ENCODE measurements at places on chromosomes 2 and 18. TPM values are rescaled to one million over a fixed set of nuclear protein-coding genes. Genes with fewer than 3 reads are reported as not detected.

DNA sequence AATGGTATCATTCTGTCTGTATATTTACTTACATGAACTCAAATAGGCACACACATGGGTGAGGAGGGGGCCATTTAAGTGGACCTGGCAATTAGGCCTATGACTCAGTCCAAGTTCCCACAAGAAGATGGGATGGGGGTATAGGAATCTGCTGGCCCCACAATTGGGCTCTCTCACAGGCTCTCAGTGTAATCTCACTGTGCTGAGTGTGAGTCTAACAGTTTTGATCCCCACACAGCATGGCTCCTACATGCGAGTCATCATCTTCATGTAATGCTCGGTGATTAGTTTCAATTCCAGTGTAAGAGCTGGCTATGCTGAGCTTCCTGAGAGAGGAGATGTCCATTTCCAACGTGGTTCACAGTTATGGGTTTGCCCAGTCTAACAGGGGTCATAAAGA is 114.0 kb downstream of the GATA6 start:
- no peak for DNase-seq
- no peak overlapping the region for H3K27ac ChIP-seq
- no peaks in the 10 kb centered on the region for H3K36me3 ChIP-seq
- no peaks in the 10 kb centered on the region for H3K27me3 ChIP-seq

GRCh38 chr2:95274291-95275150 is at the start of gene PROM2:
Gene PROM2 (plus strand): TSS chr2:95274449. CDS start chr2:95274586, 137 bp downstream.
- no peaks in the 10 kb centered on the region for H3K4me1 ChIP-seq
- peak within 1 kb of the TSS; percentile 10 for H3K4me3 ChIP-seq
- DNase-seq: peak; percentile 86
- no peak within 1 kb of the TSS for H3K27ac ChIP-seq

DNA sequence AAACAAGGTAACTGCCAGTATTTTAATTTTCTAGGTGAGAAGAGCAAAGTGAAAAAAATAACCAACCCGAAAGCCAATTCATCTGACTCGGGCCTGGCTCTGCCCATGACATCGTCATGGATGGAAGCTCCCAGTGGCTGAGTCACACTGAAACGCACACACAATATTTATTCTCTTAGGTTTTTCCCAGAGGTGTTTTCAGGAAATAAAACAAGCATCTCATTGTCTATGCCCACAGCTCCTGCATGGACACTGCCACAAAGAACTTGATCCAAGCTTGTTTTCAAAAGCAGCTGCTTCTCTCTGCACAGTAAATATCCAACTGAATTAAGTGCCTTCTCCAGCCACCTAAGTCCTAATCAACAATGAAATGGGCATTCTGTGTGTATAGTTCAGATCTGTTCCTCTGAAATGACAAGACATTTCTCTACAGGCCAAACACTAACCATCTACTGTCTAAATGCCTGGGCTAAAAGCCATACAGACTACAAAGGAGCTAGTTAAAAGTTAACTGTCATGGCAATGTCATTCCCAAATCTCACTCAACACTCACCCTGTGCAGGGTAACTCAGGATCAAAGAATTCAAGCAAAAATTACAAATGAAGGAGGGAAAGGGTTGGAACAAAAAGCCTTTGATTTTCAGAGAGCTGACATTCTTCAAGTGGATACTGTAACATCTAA is 62.9 kb downstream of the RPL31 start:
- no peaks in the 10 kb centered on the region for H3K27me3 ChIP-seq
- no peak overlapping the region for H3K4me3 ChIP-seq
- no peak for DNase-seq
- H3K27ac ChIP-seq: no peak overlapping the region

DNA sequence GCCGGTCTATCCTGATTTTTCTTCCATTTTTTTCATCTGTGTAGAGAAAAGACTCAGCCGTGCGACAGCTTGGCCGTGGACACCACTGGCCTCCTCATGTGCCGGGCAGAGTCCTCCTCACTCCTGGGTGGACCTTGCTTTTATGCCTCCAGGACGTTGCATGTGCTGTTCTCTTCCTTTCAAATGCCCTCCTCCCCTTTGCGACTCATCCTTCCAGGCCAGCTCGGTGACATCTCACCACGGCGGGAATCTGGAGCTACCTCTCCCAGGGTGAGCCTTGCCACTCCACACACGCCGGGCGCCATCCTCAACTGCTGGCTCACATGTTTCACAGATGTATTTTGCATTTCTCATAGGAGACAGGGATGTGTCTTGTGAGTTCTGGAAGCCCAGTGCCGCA is 198.5 kb upstream of the HDAC4 start:
- H3K4me1 ChIP-seq: no peaks in the 10 kb centered on the region
- no peaks in the 10 kb centered on the region for H3K27me3 ChIP-seq
- H3K27ac ChIP-seq: no peak overlapping the region
- no peaks in the 10 kb centered on the region for H3K36me3 ChIP-seq

DNA sequence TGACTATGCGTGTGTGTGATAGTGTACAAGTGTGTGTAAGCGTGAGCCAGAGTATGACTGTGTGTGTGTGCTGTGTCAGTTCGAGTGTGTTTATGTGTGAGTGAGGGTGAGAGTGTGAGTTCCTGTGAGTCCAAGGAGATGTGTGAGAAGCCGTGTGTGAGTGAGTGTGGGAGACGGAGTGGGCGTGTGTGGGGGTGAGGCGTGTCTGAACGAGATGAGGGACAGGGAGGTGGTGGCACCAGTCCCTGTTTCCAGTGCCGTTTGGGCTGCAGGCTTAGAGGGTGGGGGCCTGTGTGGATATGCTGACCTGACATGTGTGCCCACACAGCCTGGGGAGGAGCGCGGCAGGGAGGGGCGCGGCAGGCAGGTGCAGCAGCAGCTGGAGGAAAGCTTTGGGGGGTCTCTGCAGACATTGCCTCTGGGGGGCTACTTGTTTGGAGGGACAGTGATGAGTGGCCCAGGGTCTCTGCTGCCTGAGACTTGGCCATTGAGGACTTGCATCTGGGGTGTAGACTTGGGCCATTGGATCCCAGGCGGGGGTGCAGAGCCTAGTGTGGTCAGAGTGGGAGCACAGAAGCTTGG is 41.6 kb downstream of the GLI2 start:
- no peak overlapping the region for H3K4me3 ChIP-seq
- no peak for DNase-seq
- no peaks in the 10 kb centered on the region for H3K27me3 ChIP-seq

- no peak for DNase-seq
- H3K27ac ChIP-seq: no peak overlapping the region
- H3K27me3 ChIP-seq: no peaks in the 10 kb centered on the region
These were observed 160.2 kb downstream of the GBX2 start for GRCh38 chr2:236008006-236008405.

The DLX1 gene
- not detected for total RNA-seq

DNA sequence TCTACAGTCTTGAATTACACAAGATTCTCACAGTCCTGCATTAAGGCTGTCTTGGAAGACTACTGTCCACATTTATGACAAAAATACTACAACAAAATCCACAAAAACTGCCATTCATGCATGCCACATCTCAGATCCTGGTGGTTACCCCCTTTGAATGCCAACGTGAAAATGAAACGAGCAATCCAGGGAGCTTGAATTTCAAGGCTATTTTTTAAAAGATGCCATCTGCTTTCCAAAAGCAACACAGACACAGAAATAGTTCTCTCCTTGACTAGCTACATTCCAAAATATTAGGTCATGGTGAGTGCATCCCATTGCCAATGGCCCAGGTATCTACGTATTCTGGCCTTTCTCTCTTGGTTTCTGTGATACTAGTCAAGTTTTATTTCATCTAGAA is 36.3 kb downstream of the IRS1 start:
- H3K36me3 ChIP-seq: no peaks in the 10 kb centered on the region
- no peak for DNase-seq
- no peak overlapping the region for H3K4me3 ChIP-seq
- H3K27me3 ChIP-seq: no peaks in the 10 kb centered on the region

The KLHL41 gene
- total RNA-seq: 0.61 TPM

- no peaks in the 10 kb centered on the region for H3K4me1 ChIP-seq
- no peak for DNase-seq
- no peaks in the 10 kb centered on the region for H3K36me3 ChIP-seq
- no peaks in the 10 kb centered on the region for H3K27me3 ChIP-seq
These were observed 402.3 kb downstream of the TGIF1 start for GRCh38 chr18:3852321-3852720.

DNA sequence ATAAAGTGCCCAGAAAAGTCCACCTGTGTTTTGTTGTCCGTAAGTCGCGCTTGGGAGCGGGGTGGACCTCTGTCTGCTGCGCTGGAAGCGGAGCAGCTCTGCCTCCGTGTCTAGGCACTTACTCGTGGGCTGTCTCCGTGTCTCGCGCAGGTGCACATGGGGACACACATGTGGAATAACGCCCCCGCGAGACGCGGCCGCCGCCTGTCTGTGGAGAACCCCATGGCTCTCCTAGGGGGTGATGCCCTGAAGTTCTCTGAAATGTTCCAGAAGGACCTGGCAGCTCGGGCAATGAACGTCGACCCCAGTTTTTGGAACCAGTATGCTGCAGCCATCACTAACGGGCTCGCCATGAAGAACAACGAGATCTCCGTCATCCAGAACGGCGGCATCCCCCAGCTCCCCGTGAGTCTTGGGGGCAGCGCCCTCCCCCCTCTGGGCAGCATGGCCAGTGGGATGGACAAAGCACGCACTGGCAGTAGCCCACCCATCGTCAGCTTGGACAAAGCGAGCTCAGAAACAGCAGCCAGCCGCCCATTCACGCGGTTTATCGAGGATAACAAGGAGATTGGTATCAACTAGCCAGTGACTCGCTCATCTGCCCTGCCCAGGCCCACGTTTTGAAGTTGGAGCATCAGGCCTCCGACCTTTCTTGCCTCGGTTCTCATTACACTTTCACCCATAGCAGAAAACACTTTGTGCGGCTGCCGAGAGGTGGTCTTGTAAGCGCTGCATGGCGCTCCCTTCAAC is 17.3 kb downstream of the SALL3 start:
- no peak overlapping the region for H3K27ac ChIP-seq
- no peak for DNase-seq
- no peaks in the 10 kb centered on the region for H3K4me1 ChIP-seq
- peaks cover 9% of the 10 kb centered on the region for H3K27me3 ChIP-seq
- H3K36me3 ChIP-seq: no peaks in the 10 kb centered on the region

DNA sequence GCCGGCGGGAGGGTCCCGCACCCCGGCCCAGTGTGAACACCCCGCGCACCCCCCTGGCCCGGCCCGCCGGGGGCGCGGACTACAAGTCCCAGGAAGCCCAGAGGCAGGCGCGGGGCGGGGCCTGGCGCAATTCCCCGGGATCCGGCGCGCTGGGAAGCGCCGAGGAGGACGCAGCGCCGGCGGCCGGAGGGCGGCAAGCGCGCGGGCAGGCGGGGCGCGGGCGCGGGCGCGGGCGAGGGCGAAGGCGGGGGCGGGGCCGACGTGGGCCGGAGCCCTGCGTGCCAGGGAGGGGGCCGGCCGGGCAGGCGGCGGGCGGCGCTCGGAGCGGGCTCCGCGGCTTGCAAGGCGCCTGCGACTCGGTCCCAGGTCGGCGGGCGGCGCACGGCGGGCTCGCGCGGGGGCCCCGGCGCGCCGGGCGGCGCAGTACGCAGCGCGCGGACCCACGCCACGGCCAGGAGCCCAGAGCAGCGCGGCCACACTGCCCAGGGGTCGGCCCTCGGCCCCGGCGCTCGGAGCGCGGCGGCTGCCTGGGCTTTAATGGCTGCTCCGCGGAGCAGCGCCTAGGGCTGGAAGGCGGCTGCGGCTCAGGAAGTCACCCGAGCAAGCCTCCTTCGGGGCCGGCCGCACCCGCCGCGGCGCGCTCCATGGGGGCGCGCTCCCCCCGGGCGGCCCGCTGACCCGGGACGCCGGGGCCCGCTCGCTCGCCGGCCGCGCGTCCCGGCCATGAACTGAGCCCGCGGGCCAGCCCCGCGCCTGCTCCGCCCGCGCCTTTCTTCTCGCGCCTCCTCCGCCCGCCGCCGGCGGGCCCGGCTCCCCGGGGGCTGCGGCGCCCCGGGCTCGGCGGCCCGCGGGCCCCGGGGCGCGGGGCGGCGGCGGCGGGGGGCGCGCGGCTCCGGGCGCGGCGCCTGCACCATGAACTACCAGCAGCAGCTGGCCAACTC is at the start of gene AGAP1:
AGAP1 (plus strand) TSS at position 269 of the 941 bp plus-strand sequence.
- H3K4me1 ChIP-seq: peaks cover 17% of the 10 kb centered on the region
- peak; percentile 95 for DNase-seq
- H3K4me3 ChIP-seq: peak within 1 kb of the TSS; percentile 71
- peak within 1 kb of the TSS; percentile 79 for H3K27ac ChIP-seq

DNA sequence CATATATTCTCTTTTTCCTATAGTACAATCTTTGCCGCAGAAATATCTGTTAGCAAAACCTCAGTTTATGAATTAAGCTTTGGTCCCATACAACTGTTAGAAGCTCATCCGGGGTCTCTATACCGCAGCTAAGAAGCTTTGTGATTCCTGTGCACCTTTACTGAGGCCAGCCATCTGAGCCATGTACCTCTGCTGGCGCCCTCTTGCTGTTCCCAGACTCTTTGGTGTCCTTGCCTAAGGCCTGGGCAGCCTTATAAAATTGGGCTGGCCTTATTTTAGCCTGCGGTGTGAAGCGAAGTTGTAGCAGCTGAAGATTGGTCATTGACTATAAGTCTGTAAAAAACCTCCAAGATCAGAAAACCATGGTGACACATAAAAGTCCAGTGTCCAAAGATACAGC is 1135.1 kb upstream of the CHAC2 start:
- H3K27me3 ChIP-seq: no peaks in the 10 kb centered on the region
- no peaks in the 10 kb centered on the region for H3K4me1 ChIP-seq
- DNase-seq: no peak
- no peak overlapping the region for H3K4me3 ChIP-seq
- no peak overlapping the region for H3K27ac ChIP-seq

The IL1R1 gene
- total RNA-seq: 196 TPM

DNA sequence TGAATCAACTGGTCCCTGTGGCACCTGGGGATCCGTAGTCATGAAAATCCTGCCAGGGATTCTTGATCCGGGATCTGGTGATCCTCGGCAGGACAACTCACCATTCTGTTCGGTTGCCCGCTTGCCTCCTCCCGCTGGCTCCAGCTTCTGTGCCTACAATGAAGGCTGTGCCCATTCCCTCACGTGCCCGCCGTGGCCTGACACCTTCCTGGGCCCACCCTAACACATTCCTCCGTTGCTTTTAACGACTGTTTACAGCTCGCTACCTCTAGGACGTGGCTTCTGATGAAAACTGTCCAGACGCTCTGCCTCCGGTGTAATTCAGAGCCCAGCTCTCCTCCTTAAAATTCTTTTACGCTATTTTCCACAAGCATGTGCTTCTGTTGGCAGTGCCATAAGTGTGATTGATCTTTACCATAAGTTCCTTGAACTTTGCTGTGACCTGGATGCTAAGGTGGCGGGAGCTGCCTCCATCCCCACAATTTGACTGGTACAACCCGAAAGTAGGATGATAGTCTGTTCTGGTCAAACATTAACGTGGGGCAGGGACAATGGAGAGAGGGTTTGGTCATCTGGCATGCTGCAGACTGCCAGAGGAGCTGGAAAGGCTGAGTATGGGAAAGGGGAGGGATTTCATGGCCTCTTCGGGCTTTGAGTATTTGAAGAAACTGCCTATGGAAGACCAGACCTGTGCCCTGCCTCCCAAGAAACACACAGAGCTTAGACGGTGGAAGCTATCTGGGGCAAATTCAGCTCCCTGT is 206.8 kb upstream of the TNP1 start:
- no peaks in the 10 kb centered on the region for H3K36me3 ChIP-seq
- no peak for DNase-seq
- H3K4me3 ChIP-seq: no peak overlapping the region
- no peaks in the 10 kb centered on the region for H3K4me1 ChIP-seq

GRCh38 chr2:108535357-108535631 is 1.0 kb downstream of the LIMS1 start:
- H3K27ac ChIP-seq: peak overlapping the region; percentile 94
- H3K27me3 ChIP-seq: no peaks in the 10 kb centered on the region
- H3K4me3 ChIP-seq: peak overlapping the region; percentile 79
- no peaks in the 10 kb centered on the region for H3K36me3 ChIP-seq

Data from upper lobe of right lung (tissue), 1 donor.